Suppressor macrophage treated with lipopolysaccharide for 4 hours (primary cell): ENCODE measurements at places on chromosomes 2 and 18.

DNA sequence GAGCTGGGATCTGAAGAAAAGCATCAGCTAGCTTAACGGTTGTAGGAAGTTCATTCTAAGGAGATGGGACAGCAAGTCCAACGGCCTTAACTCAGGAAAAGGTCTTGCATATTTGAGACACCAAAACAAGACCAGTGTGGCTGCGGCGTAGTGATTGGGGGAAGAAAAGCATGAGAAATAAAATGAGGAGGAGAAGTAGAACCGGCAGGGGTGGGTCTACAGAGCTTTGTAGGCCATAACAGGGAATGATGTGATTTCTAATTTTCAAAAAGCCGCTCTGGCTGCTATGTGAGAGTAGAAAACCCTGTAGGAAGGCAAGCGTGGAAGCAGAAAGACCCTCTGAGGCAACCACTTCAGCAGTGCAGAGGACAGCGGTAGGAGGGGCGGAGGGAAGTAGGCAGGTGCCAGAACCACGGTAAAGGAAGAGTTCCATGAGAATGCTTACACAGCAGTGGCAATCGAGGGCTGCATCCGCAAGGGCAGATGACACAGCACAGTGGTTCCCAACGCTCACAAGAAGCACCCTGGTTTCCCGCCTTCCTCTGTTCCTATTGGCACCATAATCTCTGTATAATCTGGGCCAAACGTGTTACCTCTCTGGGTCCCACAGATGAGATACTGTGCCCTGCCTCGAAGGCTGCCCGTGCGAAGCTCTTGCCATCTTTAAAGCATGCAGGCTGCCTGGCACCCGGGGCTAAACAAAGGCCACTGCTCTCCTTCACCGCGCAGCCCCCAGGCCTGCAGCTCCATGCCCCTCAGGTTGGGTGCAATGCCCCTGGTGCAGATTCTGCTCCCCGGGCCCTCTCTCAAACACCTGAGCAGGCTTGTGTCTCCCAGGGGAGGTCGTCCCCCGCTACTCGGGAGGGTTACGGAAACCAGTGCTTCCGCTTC lies 795 bp downstream of the ANKRD39 start:
- DNase-seq, result no peak

DNA sequence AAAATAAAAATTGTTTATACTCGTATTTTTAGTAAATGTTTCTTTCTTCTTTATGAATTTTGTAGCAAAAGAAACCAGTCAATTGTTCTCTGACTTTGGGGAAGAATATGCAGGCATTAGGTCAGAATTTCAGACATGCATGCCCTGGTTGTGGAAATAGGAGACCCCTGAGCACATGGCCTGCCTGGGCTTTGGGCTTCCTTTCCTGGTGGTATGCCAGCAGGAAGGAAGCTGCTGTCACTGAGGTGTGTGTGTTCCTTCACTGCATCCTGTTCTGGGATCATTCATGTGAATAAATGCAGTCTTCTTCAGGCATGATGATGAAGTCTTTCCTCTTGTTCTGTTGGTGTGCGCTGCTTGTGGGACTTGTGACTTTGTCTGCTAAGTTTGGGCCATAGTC lies 920.2 kb upstream of the VRK2 start:
- DNase-seq, result no peak

DNA sequence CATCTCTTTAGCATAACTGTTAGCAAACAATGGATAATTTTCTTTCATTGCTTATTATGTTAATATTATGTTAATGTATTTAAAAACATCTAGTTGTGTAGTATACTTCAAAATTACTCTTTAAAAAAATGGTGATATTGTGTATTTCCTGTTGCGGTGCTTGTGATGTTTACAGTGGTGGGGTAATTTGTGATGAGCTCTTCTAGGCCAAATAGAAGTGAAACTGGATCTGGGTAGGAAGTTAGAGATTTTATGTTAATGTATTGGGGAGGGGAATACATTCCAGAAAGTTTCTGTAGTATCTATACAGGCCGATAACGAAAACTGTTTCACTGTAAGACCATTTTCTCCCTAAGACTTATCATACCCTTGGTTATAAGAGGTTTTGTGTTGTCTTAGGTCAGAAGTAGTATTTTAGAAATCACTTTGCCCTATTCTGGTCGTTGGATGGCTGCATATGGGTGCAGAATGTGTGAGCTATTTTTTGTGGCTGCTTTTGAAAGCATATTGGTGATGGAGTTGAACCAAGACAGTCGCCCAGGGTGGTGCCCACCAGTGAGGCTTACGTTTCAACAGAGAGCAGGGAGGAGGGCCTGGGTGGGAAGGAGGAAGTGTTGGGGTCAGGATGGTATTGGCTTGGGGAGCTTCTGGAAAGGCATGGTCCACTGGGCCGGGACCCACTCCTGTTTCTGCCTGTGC lies 5.8 kb downstream of the TSHZ1 start:
- peak; percentile 55 for DNase-seq

DNA sequence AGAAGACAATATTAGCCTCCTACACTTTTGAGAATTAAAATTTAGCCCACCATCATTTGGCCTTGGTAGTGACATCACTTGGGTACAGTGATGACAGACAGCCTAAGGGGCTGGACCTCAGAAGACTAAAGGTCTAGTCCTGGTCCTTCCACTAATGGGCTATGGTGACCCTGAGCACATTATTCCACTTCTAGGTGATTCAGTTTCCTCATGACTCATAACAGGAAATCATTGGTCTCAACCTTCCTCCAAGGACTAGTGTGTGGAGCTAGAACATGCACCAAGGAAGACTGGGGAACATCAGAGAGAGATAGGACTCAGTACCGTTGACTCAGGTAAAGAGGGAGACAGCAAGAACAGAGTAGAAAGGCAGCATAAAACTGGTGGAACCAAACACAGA lies 64.0 kb downstream of the TFCP2L1 start:
- no peak for DNase-seq

DNA sequence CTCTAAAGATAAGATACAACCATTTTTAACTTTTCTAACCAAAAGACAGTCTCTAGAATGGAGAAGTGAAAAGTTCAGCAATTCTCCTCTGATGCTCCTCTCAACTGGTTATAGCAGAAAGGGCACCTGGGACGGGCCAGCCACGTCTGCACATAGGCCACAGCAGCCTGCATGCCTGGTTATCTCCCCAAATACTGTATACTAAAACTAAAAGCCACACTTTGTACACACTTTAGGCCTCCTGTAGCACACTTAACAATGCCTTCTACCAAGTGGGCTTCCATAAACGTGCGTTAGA lies 179.1 kb downstream of the ANKRD44 start:
- no peak for DNase-seq

- no peak for DNase-seq
These were observed 63.9 kb upstream of the TANK start for GRCh38 chr2:161096336-161096735.

GRCh38 chr2:191253476-191253875 lies 8.3 kb downstream of the MYO1B start:
- DNase-seq, result no peak

- no peak for DNase-seq
These were observed 20.5 kb downstream of the CARF start for GRCh38 chr2:202932425-202933138.

- DNase-seq, result no peak
These were observed 20.3 kb upstream of the FAHD2A start for GRCh38 chr2:95382192-95382591.

- peak; percentile 24 for DNase-seq
These were observed 203.3 kb downstream of the TCF4 start for GRCh38 chr18:55384551-55385275.

DNA sequence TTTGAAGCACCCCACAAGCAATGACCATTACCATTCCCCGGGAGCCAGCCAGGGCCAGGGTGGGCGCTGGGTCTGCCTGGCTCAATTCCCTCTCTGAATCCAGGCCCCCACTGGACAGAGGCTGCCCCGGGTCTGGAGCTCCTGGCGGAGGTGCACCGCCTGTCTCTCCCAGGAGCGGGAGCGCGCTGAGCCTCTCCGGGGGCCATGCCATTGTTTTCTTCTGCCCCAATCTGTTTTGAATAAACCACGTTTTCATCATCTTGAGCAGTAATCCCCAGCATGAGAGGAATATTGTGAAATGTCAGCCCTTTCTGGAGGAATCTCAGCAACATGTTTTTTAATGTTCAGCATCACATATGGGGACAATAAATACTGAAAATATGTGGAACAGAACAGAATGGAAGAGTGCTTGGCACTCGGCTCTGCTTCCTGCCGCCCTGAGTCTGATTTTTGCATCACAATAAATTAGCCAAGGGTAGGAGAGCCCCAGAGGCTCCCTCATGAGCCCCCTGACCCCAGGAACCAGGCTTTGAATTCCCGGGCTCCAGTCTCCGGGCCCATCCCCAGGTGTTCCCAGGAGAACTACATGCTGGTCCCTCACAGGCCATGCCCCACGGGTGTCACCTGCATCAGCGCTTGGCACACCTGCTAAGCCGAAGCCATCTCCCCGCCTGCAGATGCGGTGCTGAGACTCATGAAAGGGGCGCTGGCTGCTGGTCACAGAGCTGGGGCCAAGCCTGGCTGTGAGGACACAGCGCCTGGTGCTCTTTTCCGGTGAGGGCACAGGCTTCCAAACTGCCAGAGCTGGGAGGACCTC lies 88.8 kb downstream of the INHBB start:
- no peak for DNase-seq

GRCh38 chr2:124316881-124317605 lies 292.0 kb downstream of the CNTNAP5 start:
- no peak for DNase-seq

DNA sequence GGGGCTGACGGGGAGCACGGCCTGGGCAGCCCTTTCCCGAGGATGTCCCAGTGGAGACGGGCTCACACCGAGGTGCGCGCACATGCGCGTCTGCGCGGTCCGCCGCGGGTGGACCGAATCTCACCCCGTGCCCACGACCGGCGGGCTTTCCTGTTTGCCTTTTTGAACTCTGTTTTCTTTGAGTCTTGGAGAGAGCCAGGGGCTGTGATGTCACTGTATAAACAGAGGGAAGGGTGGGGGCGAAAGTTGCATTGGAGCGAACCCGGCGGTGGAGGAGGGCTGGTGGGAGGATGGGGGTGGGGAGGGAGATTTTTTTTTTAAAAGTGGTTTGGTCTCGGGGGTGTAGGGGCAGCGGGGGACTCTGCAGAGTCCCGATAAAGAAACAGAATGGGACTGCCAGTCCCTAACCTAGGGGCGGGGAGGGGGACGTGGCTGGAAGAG lies 141.2 kb upstream of the CTAGE1 start:
- no peak for DNase-seq

DNA sequence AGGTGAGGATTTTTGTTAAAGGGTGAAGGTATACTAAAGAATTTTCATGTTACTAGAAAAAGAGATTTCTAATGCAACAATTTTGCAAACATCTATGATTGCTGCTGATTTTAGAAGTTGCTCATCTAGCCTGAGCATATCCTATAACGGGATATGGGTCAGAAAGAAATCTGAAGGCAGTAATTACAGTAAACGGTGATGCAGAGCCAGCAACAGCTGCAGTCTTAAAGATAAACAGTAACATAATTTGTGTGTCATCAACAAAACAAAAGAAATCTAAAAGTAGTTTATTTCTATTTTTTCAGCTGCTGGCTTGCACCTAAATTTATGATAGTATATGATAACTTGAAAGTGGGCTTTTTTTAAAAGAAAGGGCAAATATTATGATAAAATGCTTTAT lies 215.7 kb downstream of the SLC4A10 start:
- DNase-seq, result no peak

DNA sequence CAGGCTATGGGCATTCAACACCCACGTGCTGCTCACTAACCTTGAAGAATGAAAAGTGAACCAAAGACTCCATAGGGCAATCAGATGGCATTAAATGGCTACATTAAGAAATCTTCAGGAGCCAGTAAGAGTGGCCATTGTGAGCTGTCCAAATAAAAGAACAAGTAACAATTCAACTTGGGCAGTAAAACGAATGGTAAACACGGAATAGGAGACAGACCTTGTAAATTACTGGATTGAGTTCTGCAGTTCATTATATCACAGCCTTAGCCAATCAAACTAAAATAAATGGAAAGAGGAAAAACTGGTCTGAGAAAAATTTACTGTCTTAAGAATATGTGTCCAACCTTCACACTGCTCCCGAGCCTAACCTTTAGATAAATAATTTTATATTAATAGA lies 306.5 kb upstream of the ZNF521 start:
- no peak for DNase-seq

DNA sequence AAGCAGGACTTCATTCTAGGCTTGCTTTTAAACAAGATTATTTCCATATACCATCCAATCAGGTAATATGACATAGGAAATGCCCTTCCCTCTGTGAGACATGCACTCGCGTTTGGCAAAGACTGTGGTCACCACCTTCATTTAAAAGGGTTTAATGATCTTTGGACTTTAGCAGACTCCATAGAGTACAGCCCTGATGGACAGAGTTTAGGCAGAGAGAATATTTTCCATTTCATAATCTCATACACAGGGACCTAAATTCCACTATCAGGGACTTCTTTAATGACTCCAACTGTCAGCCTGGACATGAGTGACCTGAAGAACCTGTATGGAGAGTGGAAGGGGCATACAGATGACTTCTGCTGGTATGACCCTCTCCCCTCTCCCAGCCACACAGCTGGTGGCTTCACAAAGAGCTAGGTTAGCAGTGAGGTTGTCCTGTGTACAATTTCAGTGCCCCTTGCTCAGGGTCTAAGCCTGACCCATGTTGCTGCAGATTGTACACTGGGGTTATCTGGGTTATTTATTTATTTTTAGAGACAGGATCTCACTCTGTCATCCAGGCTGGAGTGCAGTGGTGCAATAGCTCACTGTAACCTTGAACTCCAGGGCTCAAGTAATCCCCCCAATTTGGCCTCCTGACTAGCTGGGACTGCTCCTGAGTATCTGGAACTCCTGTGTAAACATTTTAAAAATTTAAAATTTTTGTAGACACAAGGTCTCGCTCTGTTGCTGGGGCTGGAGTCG lies 59.2 kb downstream of the PTPRM start:
- no peak for DNase-seq
